ENCODE measurements at places on chromosomes 11 and 22.

- no peak for DNase-seq
These were observed 192.7 kb downstream of the C11orf91 start for GRCh38 chr11:33507967-33508366.

DNA sequence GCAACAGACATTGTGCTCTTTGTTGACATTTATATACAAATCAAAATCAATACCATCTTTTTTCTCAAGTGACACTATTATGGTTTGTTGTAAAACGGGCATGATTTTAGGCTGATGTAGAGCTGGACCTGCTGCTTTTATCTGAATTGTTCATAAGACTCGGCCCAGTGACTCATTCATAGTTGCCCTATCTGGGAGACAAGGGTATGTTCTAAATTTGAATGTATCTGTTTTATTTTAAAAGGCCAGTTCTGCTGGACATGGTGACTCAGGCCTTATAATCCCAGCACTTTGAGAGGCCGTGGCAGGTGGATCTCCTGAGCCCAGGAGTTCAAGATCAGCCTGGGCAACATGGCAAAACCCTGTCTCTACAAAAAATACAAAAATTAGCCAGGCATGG, 39.3 kb downstream of the CEP295 start:
- DNase-seq = no peak

DNA sequence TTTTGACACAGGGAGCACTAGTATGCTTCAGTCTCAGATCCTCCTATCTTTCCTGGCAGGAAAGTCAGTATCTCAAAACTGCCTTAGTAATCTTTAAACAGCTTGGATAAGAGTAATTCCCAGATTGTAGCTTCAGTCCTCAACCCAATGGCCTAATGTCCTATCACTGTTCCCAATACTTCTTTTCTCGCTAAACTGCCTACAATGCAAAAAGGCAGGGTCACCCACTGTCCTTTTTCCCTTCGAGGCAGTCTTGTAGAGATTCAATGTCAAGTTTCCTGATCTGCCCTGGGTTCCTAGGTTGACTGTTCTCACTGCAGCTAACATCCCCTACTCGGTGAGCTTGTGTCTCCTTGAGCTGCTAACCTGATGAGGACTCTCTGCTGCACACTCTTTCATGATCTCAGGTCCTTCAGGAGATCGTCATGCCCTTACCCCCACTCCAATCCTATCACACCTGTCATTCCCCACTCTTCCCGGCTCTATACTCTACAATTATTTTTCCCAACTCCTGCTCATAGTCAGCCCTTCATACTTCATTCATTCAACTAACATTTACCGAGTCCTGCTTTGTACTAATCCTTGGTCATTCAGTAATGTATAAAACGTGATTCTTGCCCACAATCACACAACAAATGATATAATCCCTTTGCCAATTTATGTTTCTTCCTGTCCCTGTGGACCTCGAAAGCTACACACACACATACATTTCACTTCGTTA, 904 bp downstream of the C2CD3 start:
- no peak for DNase-seq

DNA sequence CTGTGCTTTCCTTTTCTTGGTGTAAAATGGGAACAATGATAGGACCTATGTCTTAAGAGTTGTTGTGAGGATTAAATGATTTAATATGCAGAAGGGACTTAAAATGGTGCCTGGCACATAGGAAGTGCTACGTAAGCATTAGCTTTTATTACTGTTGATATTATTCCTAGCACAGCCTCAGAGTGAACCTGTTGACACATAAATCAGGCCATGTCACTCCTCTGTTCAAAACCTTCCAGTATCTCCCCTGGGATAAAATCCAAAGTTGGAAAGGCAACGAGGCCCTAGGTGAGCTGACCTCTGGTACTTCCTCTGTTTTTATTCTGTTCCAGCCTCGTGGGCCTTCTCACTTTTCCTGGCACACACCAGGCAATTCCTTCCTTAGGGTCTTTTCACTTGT, 108.8 kb upstream of the CADM1 start:
- no peak for DNase-seq

- no peak for DNase-seq
These were observed 2.7 kb upstream of the RHOD start for GRCh38 chr11:67053896-67054329.

DNA sequence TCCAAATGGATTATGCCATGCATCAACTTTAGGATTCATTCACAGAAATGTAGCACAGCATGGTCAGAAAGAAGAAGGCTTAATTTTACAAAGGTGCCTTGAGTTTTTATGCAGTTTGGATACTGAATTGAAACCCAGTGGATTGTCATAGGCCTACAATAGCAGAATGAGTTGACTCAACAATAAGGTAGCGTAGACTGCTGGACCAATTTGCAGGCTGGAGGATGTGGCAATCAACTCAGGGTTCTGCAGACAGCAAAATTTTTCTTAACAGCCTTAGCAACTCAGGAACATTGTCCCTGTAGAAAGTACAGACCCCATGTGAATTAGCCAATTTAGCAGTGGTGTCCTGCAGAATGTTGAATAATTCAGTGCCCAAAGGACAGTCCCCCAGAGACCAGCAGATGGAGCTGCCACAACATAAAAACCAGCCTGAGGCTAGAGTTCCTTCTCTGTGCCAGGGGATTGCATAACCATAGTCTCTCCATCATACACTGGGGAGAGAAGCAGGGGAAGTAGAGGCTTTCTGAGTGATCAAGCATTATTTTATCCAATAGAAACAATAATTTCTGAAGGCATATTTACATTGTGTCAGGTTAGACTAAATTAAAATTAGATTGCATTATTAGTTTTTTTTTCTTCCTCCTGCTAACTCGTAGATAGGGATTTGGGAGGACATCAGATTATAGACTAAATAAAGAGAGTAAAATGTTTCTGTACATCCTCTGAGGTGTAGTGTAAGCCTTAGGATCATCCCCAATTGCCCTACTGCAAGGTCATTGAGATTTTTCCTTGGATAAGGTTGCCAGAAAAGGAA, 20.3 kb upstream of the MRPL17 start:
- DNase-seq = peak; percentile 32

GRCh38 chr11:73961321-73961720, 10.5 kb downstream of the DNAJB13 start:
- no peak for DNase-seq

Data from foreskin keratinocyte (primary cell).